ENCODE measurements at places on chromosomes 7 and 10.

- DNase-seq = peak; percentile 76
These were observed 11.9 kb upstream of the LRRC27 start for GRCh38 chr10:132319853-132320653.

DNA sequence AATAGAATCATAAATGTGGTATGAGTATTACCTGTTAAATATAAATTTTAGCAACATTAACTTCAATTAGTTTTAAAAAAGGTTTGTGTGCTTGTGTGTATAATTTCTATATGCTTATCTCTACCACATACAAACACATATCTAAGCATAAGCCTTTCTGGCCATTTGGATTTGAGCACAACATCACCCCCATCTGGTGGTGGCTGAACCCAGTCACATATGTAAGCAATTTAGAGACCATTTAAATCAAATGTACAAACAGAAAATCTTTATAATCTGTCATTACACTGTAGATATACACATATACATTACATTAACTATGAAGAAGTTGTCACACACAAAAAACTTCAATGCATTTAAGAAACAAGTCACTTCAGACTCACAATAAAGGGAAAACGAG is 31.7 kb downstream of the GPR22 start:
- DNase-seq = peak; percentile 47

DNA sequence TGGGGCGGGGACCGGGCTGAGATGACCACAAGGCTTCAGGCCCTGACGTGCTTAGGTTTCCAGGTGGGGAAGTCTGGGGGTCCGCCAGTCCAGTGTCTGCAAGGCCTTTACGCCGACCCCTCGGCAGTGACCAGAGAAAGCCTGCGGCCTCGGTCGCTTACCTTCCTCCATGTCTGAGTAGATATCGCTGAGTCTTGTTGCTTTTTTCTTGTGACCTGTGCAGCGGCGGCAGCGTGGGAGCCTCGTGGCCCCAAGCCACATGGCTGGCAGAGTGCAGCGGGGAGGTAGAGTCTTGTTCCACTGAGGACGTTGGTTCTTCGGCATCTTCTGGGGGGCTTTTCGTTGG is 329 bp downstream of the NOLC1 start:
- DNase-seq = no peak

DNA sequence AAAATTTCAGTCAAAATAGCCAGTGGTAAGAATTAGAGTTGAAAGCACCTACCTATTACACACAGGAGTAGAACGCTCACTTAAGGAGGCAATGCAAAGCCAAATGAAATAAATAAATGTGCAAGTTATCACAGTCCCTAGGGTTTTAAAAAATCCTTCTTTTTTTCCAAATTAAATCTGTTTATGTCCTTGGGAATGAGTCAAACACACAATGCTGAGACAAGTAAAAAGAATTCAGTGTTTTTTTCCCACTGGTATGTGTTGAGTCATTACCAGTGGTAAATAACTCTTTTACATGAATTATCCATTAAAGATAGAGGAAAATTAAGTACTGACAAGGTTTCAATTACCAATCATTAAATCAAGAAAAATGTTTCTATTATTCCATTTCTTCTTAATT is 438.6 kb downstream of the TNS3 start:
- peak; percentile 27 for DNase-seq

DNA sequence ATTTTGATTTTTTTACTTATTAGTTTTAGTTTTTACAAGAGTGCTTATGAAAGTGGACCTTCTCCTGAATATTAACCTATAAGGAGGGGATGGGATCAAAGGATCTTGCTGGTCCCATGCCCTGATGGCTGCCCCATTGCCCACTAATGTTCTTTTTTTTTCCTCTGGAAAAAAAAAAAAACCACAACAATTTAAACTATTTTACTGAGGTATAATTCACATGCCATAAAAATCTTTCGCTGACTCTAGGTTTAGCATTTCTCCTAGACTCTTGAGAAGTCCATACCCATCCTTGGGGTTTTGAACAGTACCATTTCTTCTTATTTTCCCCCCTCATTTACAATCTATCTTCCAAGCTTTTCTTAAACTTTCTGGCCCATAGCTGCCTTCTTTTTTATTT is 481.8 kb downstream of the TFEC start:
- DNase-seq = no peak

GRCh38 chr10:14822879-14823755 is 14.7 kb downstream of the CDNF start:
- peak; percentile 31 for DNase-seq

- DNase-seq = peak; percentile 78
These were observed 57.4 kb downstream of the CDK6 start for GRCh38 chr7:92778972-92779371.

GRCh38 chr7:130387306-130387627 is 7.0 kb downstream of the CPA1 start:
- DNase-seq = no peak

GRCh38 chr10:110209926-110210673 is 2.7 kb downstream of the MXI1 start:
- DNase-seq = no peak

GRCh38 chr7:50265968-50266634 is 38.4 kb upstream of the IKZF1 start:
- DNase-seq = no peak

GRCh38 chr10:129114588-129114987 is 352.5 kb upstream of the MGMT start:
- no peak for DNase-seq

GRCh38 chr10:92732958-92733357 is 43.2 kb downstream of the HHEX start:
- DNase-seq = no peak

DNA sequence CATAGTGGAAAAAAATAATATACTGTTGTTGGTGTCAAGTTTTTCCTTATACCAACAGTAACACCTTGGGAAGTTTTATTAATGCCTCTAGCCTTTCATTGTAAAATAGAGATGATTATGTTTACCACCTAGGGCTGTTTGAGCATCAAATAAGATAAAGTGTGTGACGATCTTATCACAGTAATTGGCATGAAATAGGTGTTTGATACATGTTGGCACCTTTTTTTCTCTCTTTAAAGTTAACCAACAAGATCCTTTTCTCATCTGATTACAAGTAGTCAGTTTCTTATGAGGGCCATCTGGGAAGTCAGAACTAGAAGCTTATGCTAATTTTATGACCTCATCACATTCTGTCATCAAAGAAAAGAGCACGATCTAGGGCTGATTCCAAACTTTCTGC is 669.5 kb downstream of the CCSER2 start:
- no peak for DNase-seq

GRCh38 chr7:94620703-94621118 is 35.2 kb downstream of the SGCE start:
- DNase-seq = peak; percentile 89

DNA sequence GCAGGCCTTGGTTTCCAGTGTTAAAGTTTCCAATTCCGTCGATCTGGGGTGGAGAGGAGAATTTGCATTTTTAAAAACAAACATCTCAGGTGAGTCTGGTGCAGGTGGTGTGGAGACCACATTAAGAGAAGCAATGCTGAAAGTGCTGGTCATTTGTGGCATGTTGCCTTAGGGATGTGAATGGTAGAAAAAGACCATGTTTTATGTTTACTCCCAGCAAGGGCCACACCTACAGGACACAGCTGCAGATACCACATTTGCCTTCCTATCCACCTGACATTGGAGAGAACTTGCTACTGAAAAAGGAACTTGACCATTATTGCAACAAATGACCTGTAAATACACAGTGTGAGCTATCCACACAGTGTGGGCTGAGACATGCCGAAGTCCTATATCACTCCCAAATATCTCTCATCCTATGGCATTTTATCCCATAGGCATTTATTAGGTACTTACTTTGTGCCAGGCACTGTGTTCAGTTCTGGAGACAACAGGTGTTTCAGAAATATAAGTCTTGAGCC is 183.1 kb downstream of the NRP1 start:
- no peak for DNase-seq

GRCh38 chr7:136953386-136953785 is 84.9 kb downstream of the CHRM2 start:
- DNase-seq = no peak

- no peak for DNase-seq
These were observed 32.5 kb downstream of the ARID5B start for GRCh38 chr10:61933859-61934555.

DNA sequence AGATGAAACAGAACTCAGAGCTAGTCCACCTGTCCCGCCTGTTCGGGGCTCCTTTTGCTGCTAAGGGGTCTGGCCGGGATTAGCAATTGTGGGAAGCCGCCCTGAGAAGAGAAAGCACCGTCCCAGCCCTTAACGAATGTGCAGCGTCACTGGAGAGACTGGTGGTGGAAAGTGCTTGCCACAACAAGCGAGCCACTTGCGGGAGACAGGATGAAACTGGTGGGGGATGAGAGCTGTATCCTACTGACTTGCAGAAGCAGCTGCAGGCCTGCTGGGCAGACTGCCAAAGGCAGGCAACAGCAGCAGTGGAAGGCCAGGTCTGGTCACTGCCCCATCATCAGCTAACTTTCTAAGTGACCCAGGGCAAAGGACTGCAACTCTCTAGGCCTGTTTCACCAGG is 95.4 kb downstream of the FAM53B start:
- peak; percentile 58 for DNase-seq

- no peak for DNase-seq
These were observed 282.2 kb upstream of the KLF14 start for GRCh38 chr7:131016230-131016629.

DNA sequence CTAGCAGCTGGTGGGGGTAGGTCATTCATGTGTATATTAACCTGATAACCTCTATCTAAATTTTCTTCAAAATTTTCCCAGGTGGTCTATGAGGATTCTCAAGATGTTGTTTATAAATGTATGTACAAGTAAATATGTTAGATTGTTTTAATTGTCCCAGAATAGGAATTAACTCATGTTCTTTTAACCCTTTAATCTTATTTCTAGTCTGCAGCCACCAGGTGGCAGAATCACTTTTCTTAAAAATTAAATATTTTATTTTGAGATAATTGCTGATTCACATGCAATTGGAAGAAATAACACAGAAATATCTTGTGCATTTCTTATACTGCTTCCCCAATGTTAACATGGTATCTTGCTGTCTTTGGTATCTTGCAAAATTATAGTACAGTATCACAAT is 589.5 kb downstream of the ARL4A start:
- DNase-seq = no peak

DNA sequence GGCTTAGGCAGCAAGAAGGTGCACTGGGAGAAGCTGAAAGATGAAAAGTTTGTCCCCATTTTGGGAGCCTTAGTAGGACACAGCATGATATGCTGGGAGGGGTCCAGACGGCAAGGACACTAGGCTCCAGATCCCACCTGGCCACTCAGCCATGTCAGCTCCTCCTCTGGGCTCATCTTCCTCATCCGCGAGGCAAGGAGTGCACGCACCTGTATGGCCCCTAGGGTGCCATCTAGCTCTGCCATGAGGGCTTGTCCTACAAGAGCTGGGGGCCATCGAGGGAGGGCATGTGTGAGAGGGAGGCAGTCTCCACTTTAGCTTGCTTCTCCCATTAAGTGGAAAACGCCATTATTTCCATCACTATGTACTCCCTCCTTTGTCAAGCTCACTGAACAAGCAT is 136.2 kb upstream of the ADAM12 start:
- DNase-seq = no peak

DNA sequence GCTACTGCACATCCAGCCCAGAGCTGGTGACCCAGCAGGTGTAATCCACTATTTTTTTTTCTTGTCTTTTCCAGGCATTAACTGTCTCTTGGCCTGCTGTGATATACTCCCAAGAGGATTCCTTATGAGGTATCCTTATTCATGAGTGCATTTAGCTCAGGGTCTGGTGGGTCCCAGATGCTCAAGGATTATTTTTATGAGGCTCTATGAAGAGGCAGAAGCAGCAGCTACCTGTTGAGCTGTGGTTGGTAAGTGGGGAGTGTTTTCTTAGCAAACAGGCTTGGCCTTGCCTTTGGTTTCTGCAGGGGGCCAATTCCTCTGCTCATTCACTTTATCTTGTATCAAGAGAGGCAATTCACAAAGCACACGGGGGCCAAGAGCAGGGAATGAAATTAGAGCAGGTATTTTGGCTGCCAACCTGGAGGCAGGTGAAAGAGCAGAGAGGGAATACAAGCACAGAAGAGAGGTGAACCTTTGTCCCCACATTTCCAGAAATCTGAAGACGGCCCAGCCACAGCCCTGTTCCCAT is 221.6 kb downstream of the TMEM178B start:
- DNase-seq = no peak

- DNase-seq = no peak
These were observed 178.9 kb upstream of the LYZL1 start for GRCh38 chr10:29109707-29110571.

- no peak for DNase-seq
These were observed 187.8 kb downstream of the FAM107B start for GRCh38 chr10:14586901-14587300.

- no peak for DNase-seq
These were observed 112.3 kb downstream of the ABLIM1 start for GRCh38 chr10:114545819-114546218.

DNA sequence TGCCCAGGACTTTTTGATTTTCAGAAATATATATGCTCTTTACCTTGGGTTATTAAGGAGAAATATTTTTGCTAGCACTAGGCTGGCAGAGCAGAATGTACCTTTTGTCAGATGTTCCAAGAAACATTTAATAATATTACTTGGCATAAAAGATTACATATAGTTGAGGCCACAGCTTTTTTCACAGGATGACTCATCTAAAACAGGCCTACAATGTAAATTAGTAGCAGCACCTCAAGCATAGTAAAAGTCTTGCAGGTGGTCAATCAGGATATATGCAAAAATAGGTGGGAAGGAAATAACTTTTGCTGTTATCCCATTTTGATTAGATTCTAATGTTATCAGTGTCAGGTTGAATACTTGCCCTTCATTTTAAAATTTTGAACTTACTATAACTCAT is 14.9 kb upstream of the ITGB1 start:
- no peak for DNase-seq

- no peak for DNase-seq
These were observed 63.0 kb upstream of the DRGX start for GRCh38 chr10:49458869-49459268.

- DNase-seq = no peak
These were observed 648.5 kb upstream of the LRRN3 start for GRCh38 chr7:110442381-110442837.

DNA sequence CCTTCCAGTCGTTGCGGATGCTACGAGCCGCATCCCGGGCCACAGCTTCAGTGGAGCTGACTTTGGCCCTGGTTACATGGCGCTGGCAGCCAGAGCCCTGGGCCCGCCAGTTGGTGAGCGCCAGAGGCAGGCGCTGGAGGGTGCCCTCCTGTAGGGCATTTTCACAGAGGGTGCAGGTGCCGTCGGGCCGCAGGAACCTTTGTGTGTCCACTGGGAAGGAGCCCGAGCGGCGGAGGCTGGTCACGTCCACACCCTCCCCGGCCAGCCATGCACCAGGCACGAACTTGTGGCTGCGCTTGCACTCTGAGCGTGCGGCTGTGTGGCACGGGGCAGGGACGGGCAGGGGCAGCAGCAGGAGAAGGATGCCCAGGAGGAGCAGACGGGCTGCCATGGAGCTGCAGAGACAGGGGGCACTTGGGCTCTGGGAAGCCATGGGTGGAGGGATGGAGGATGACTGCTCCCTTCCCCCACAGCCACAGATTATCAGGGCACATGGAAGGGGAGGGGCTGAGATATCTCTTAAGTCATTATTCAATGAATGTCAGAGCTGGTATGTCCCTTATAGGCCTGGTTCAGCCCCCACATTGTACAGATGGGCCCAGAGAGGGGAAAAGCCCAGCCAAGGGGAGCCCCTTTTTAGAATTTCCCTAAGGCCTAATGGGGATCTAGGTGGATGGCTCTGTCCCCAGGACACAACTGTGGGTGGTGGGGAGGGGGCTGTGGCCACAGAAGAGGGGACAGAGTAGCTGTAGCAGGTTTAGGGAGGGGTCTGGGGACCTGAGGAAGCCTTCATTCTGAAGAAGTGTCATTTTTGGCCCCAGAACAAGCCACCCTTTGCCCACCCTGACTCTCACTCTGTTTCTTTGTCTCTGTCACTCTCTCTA is 1.8 kb downstream of the PRF1 start:
- DNase-seq = no peak

GRCh38 chr10:72308320-72308987 is 34.7 kb downstream of the DDIT4 start:
- DNase-seq = peak; percentile 67

Data from fibroblast of the conjunctiva (primary cell).